Osteocyte (in vitro differentiated cells): ENCODE measurements at places on chromosomes 16 and 17. TPM values are rescaled to one million over a fixed set of nuclear protein-coding genes. Genes with fewer than 3 reads are reported as not detected.

- no peak overlapping the region for H3K27ac ChIP-seq
- H3K36me3 ChIP-seq: no peaks in the 10 kb centered on the region
- H3K4me3 ChIP-seq: no peak overlapping the region
- no peaks in the 10 kb centered on the region for H3K4me1 ChIP-seq
- H3K27me3 ChIP-seq: no peaks in the 10 kb centered on the region
Measured at GRCh38 chr16:73735954-73736353, 560.7 kb upstream of the PSMD7 start.

- H3K27me3 ChIP-seq: peaks cover 56% of the 10 kb centered on the region
- DNase-seq: no peak
- H3K4me1 ChIP-seq: peaks cover 7% of the 10 kb centered on the region
- H3K4me3 ChIP-seq: no peak overlapping the region
Measured at GRCh38 chr16:56199164-56199563, 7.9 kb downstream of the GNAO1 start.

- no peak overlapping the region for H3K27ac ChIP-seq
- peaks cover 27% of the 10 kb centered on the region for H3K4me1 ChIP-seq
- H3K4me3 ChIP-seq: peak overlapping the region; percentile 42
- no peaks in the 10 kb centered on the region for H3K36me3 ChIP-seq
Measured at GRCh38 chr16:86508028-86508946, 2.0 kb upstream of the FOXF1 start.

DNA sequence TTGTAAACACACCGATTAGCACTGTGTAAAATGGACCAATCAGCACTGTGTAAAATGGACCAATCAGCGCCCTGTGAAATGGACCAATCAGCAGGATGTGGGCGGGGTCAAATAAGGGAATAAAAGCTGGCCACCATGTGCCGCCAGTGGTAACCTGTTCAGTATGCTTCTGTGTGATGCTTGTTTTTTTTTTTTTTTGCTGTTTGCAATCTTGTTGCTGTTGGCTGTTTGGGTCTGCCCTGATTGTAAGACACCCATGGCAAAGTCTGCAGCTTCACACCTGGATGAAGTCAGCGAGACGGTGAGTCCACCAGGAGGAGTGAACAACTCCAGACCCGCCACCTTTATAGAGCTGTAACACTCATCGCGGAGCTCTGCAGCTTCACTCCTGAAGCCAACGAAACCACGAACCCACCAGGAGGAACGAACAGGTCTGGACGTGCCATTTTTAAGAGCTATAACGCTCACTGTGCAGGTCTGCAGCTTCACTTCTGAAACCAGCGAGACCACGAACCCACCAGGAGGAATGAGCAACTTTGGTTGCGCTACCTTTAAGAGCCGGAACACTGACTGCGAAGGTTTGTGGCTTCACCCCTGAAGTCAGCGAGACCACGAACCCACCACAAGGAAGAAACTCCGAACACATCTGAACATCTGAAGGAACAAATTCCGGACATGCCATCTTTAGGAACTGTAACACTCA, 85.0 kb upstream of the MED9 start:
- DNase-seq: no peak
- H3K27me3 ChIP-seq: peaks cover 8% of the 10 kb centered on the region
- no peak overlapping the region for H3K27ac ChIP-seq
- H3K4me3 ChIP-seq: no peak overlapping the region

- no peaks in the 10 kb centered on the region for H3K27me3 ChIP-seq
- peak overlapping the region; percentile 96 for H3K27ac ChIP-seq
- DNase-seq: no peak
- no peaks in the 10 kb centered on the region for H3K36me3 ChIP-seq
Measured at GRCh38 chr17:45320349-45320930, 3.6 kb upstream of the MAP3K14 start.

Gene HIC1
- total RNA-seq: 3.3 and 3.7 TPM in 2 replicates

Gene PCGF2
- 66.1 and 66.9 TPM in 2 replicates for total RNA-seq

- no peaks in the 10 kb centered on the region for H3K36me3 ChIP-seq
- H3K27ac ChIP-seq: no peak overlapping the region
- no peak overlapping the region for H3K4me3 ChIP-seq
- no peaks in the 10 kb centered on the region for H3K4me1 ChIP-seq
- no peak for DNase-seq
Measured at GRCh38 chr17:39809221-39809620, 54.9 kb downstream of the IKZF3 start.

Gene HID1
- 10.1 and 11.9 TPM in 2 replicates for total RNA-seq

DNA sequence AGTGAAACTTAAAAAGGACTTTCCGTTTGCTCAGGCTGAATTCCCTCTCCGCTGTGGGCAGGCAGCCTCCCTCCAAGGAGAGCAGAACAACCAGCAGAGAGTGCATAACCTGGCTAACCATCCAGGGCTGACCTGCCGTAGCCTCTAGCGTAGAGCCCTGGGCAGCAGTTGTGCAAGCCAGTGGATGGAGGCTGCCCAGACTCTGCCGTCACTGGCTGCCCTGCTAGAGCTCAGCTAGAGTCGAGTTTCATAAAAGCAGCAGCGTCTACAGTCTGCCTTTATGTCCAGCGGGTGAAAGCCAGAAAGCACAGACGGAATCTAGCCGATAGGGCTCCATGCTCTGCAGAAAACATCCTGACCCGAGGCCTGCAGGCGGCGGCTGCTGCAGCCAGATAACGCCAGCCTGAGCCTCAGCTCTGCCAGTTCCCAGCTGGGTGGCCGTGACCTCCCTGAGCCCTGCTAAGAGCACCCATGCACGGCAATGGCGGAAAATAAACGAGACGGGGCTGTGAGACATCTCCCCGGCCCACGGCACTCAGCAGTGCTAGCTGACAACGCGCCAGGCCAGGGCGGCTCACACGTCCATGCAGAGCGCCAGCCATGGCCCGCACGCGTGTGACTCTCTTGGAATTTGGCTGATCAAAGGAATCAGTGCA, 231.3 kb downstream of the ENGASE start:
- H3K27ac ChIP-seq: no peak overlapping the region
- DNase-seq: no peak
- peaks cover 16% of the 10 kb centered on the region for H3K27me3 ChIP-seq

DNA sequence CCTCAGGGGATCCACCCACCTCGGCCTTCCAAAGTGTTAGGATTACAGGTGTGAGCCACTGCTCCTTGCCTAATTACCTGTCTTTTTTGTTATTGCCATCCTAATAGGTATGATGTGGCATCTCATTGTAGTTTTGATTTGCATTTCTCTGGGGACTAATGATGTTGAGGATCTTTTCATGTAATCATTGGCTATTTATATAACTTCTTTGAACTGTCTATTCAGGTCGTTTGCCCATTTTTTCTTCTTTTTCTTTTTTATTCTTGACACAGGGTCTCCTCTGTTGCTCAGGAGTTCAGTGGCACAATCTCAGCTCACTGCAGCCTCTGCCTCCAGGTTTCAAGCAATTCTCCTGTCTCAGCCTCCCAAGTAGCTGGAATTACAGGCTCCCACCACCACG, 1.3 kb upstream of the TGFB1I1 start:
- peaks cover 16% of the 10 kb centered on the region for H3K36me3 ChIP-seq
- H3K4me3 ChIP-seq: no peak overlapping the region
- peaks cover 38% of the 10 kb centered on the region for H3K4me1 ChIP-seq
- H3K27ac ChIP-seq: peak overlapping the region; percentile 96

DNA sequence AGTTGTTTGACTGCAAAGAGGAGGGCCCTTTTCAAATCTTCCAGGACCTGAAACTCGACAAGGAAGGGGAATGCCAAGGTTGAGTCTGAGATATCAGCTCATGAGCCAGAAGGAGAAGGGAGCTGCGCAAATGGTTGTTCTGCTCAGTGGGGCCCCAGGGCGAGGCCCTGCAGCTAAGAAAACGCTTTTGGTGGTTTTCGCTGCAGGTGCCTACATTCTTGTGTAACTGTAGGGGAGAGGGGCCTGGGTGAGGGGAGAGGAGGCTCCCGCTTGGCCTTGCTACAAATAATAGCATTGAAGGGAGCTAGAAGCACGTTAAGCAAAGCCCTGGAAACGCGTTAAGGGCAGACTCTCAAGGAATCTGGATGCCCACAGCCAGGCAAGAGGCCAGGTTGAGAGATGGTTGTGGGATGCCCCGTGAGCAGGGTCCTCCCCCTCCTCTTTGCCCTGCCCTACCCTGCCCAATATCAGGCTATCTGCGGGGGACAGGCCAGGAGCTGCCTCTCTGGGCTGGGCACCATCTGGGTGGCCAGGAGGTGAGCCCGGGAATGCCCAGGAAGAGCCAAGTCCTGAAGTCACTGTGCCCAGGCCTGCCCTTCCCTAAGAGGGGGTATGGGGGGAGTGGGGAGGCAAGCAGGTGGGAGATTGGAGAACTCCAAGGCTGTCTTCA, 21.9 kb downstream of the GPR142 start:
- no peak overlapping the region for H3K4me3 ChIP-seq
- DNase-seq: no peak
- H3K27ac ChIP-seq: no peak overlapping the region
- H3K36me3 ChIP-seq: no peaks in the 10 kb centered on the region

DNA sequence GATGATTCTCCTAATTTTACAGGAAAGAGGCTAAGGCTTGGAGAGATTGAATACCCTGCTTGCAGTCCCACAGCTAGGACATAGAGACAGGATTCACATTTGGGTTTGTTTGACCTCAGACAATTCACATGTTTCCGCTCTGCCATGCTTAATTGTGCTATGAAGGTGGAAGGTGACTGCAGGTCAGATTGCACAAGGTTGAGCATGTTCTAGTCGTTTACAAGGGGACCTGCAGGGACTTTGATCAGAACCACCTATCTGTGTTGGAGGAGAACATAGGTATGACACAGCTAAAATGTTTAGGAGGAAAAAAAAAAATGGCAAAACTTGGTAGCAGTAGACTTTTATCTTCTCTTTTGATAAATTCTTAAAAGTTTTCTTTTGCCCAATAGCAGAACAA, 4.9 kb upstream of the ANKFN1 start:
- no peak for DNase-seq
- H3K27ac ChIP-seq: no peak overlapping the region
- no peaks in the 10 kb centered on the region for H3K36me3 ChIP-seq
- no peak overlapping the region for H3K4me3 ChIP-seq
- H3K27me3 ChIP-seq: no peaks in the 10 kb centered on the region
- no peaks in the 10 kb centered on the region for H3K4me1 ChIP-seq

- DNase-seq: no peak
- no peaks in the 10 kb centered on the region for H3K36me3 ChIP-seq
Measured at GRCh38 chr17:35786941-35787432, 8.5 kb downstream of the MMP28 start.

GRCh38 chr16:56789360-56789759, 59.4 kb downstream of the NUP93 start:
- no peaks in the 10 kb centered on the region for H3K27me3 ChIP-seq
- H3K4me3 ChIP-seq: no peak overlapping the region
- peaks cover 37% of the 10 kb centered on the region for H3K4me1 ChIP-seq
- no peak for DNase-seq
- H3K27ac ChIP-seq: no peak overlapping the region

DNA sequence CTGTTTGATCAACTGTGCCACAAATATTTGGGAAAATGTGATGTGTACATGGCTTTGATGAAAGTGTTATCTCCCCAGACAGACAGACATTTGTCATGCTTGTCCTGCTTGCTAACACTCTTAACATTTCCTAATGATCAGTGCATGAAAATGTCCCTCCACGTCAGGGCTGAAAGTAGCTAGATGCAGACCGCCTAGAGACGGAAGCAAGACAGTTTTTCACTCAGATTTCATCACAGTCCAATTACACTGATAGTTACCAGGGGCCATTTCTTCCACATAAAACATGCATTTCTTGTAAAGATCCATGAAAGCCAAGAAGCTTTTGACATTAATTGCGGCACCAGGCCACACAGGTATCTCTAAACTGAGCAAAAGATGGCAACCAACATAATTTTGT, 347.7 kb downstream of the RBFOX1 start:
- H3K27me3 ChIP-seq: no peaks in the 10 kb centered on the region
- DNase-seq: no peak
- no peaks in the 10 kb centered on the region for H3K4me1 ChIP-seq
- H3K27ac ChIP-seq: no peak overlapping the region
- H3K36me3 ChIP-seq: no peaks in the 10 kb centered on the region

GRCh38 chr17:74006371-74006770, 197.1 kb upstream of the RPL38 start:
- no peak overlapping the region for H3K27ac ChIP-seq
- DNase-seq: no peak
- H3K4me3 ChIP-seq: no peak overlapping the region
- H3K27me3 ChIP-seq: peaks cover 17% of the 10 kb centered on the region

Gene CCDC40
- total RNA-seq: 9.5 and 10.5 TPM in 2 replicates

GRCh38 chr16:11405331-11406176, 60.3 kb downstream of the RMI2 start:
- H3K4me1 ChIP-seq: peaks cover 14% of the 10 kb centered on the region
- no peak for DNase-seq
- peaks cover 9% of the 10 kb centered on the region for H3K27me3 ChIP-seq
- H3K4me3 ChIP-seq: no peak overlapping the region
- H3K36me3 ChIP-seq: no peaks in the 10 kb centered on the region

- H3K4me3 ChIP-seq: no peak overlapping the region
- no peak overlapping the region for H3K27ac ChIP-seq
- H3K4me1 ChIP-seq: peaks cover 11% of the 10 kb centered on the region
Measured at GRCh38 chr16:65541646-65542045, 419.8 kb upstream of the CDH11 start.

- peaks cover 19% of the 10 kb centered on the region for H3K36me3 ChIP-seq
- no peaks in the 10 kb centered on the region for H3K27me3 ChIP-seq
- H3K27ac ChIP-seq: no peak overlapping the region
- DNase-seq: no peak
- H3K4me1 ChIP-seq: peaks cover 15% of the 10 kb centered on the region
- no peak overlapping the region for H3K4me3 ChIP-seq
Measured at GRCh38 chr17:39193346-39193745, 4.1 kb downstream of the CACNB1 start.

GRCh38 chr17:79473111-79473875, 137.6 kb downstream of the RBFOX3 start:
- H3K36me3 ChIP-seq: no peaks in the 10 kb centered on the region
- H3K4me1 ChIP-seq: peaks cover 2% of the 10 kb centered on the region
- no peak overlapping the region for H3K4me3 ChIP-seq
- DNase-seq: no peak

DNA sequence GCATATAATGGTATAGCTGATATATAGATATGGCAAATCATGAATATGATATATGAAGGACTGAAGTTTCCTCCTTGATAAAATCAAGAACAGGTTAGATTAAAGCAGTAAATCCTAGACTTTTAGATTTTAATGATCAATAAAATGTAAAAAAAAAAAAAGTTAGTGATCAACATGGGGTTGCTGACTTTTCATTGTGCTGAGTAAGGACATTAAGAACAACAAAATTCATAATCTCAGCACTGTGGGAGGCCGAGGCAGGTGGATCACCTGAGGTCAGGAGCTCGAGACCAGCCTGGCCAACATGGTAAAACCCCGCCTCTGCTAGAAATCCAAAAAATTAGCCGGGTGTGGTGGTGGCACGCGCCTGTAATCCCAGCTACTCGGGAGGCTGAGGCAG, 10.4 kb upstream of the CHD3 start:
- no peak overlapping the region for H3K27ac ChIP-seq
- H3K36me3 ChIP-seq: peaks cover 22% of the 10 kb centered on the region
- no peak overlapping the region for H3K4me3 ChIP-seq
- DNase-seq: no peak
- no peaks in the 10 kb centered on the region for H3K4me1 ChIP-seq
